NCI-H1694 treated with DMSO at 0.1 percent for 48 hours (cell line): ENCODE measurements at places on chromosomes 12 and 14.
A peak's percentile ranks its signal among the peaks of the same experiment; 100 is the strongest.

GRCh38 chr12:123478762-123479161 lies 20.8 kb downstream of the SNRNP35 start:
- no peak for DNase-seq

DNA sequence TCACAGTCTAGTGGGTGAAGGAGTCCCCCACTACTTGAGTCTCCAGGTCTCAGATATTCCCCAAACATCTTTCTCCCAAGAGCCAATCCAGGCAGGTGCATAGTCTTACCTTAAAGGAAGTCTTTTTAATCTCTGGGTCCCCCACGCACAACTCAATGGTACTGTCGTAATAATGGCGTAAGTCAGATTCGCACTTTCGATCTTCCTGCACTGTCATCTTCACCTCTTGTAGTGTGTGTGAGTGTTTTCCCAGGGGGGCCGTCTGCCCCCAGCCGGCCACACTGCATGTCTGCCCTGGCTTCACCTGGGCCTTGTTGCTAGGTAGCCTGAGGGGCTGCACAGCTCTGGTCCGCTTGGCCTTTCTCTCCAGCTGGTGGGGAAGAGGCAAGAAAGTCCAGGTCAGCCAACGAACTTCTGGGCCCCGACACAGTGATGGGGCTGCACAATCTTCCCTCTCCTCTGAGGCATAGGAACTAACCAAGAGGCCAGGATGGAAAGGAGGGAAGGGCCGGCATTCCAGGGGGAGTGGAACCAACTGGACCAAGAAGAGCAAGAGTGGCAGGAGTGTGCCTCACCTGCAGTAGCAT lies 2.1 kb downstream of the GZMB start:
- DNase-seq: no peak

DNA sequence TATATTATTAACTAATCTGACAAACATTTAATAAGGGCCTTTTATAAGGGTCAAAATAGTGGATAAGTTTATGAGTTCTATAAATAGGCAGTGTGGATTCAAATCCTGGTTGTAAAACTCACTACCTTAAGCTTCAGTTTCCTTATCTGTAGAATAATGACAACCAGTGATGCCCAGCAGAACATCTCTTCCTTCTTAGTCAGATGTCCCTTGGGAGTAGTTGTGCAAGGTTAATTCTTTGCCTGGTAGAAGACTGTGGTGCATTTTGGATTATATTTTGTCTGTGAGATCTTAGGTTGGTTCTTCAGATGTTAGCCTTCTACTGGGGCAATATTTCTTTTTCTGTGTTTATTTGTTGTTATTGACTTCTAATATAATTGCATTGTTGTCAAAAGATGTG lies 59.5 kb downstream of the ARID2 start:
- no peak for DNase-seq

DNA sequence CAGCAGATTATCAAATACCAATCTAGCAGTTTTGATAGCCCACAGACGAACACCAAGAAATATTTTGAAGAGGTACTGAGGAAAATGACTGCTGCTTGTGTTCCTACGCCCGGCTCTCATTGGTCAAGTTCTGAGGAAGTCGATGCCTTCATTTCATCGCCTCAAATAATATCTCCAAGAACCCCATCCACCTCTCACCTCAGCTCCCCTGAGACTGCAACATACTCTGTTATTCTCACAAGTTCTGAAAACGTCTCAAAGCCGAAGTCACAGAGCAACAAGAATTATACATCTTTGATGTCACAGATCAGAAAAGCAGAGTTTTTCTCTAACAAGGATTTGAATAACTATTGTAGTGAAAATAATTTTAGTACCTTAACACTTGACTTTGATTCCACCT lies 55.5 kb upstream of the BCAT1 start:
- DNase-seq: no peak

DNA sequence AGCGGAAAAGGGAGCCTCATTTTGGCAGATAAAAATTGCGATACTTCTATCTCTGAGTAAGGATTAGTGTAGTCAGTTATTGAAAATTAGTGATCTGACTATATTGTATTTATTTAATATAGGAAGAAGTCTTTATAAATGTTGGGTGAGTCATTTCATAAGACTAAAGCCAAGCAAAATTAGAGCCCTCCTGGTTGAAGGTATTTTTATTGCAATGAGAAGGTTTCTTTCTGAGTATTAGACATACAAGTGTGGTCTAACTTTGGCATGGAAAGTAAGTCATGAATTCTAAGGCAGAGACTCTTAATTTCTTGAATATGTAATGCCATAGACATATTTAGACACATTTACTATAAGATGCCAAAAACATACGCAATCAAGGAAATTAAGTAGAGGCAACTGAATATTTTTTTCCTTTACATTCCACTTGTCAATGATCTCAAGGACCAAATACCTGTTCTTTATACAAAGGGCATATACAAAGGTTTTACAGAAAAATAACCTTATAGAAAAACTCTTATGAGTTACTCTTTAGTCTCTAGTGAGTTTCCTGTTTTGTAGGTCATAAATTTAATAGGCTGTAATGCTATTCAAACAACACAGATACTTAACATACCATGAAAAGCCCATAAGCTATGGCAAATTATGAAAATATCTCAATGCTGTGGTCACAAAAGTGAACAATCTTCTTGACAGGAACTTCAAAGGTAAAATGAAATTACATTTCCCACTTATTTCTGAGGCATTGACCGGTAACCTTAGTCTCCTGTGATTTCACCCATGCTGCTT lies 156.6 kb upstream of the BTG1 start:
- DNase-seq: no peak

DNA sequence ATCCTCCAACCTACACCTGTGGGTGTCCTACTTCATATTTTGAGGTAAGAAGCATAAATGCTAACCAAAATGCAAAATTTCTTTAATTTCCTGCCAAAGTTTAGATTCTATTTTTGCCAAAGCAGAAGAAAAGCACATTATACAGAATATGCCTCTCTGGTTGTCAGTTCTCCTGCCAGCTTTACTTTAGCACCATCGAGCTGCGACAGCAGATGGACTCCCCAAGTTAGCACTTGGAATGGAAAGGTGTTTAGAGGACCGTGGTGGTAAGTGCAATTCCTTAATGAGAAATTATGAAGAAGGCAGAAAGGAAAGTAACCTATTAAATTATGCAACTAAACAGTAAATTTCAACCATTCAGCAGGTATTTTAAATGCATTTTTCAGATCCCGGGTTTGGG lies 326.6 kb downstream of the RERGL start:
- no peak for DNase-seq

GRCh38 chr12:15122344-15122743 lies 98.9 kb downstream of the RERG start:
- DNase-seq: no peak

- DNase-seq: no peak
Observed at GRCh38 chr12:47944685-47945340, 18.6 kb upstream of the TMEM106C start.

GRCh38 chr14:91396013-91396660 lies 21.5 kb downstream of the CCDC88C start:
- DNase-seq: peak; percentile 63

DNA sequence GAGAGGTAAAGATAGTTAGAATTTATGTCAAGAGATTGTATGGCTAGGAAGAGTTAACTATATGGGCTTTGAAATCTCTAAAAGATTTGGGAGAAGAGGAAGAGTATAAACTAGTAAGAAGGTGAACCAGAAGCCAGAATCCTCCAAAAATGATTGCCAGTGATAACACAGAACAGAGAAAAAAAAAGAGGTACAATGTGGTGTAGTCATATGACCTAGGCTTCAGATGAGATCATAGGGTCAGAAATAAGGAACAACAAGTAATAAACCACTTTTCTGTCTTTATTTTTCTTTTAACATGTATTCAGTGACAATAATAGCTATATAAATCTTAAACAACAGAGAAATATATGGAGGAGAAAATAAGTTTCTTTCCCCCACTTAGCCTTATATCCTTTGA lies 2.0 kb upstream of the NECAP1 start:
- DNase-seq: no peak

DNA sequence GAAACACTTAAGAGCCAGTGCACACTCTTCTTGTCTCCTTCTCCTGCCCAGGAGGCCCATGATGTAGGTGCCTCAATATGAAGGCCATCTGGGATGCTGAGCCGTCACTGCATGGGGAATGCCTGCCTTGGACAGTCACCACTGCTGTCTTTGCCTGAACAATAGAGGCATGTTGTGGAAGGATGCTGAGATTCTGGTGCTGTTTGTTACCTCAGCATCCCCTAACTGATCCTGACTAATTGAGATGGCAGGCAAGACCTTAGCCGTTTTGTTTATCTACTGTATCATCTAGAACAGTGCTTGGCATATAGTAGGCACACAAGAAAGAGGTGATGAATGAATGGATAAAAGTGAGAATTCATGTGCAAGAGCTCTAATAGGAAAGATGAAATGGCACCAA lies 253.5 kb downstream of the GLT1D1 start:
- DNase-seq: no peak

GRCh38 chr14:71658261-71658860 lies 273.9 kb upstream of the RGS6 start:
- DNase-seq: no peak

DNA sequence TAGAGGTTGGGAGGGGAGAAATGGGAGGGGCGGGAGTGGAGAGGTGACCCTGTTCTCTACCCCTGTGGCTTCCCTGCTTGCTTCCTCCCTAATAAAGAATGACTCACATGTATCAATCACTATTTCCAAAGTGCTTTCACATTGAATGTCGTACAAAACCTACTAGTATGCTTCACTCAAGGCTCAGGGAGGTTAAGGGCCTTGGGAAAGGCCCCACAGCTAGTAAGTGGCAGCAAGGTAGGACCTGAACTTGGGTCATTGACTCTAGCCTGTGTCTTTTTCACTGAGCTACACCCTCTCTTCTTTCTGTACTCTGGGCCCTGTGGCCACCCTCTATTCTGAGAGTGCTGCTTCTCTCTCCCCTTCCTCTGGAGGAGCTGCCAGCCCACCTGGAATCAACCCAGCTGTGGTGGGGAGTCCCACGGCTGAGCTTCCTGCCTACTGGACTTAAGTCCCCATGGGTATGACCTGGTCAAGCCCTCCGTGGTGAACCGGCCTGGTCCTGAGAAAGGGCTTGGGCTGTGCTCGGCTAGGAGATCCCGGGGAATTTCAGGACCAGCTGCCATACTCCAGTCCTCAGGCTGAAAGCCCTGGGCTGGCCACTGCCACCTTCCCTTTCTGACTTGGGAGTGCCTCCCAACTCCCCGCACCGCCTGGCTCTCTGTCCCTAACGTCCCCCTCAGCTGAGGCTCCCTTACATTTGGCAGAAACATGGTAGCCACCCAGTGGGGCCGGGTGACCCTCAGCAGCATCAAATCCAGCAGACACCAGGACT lies 13.0 kb downstream of the SLC48A1 start:
- DNase-seq: no peak

GRCh38 chr12:3034067-3034750 lies 43.0 kb upstream of the TSPAN9 start:
- DNase-seq: peak; percentile 75

DNA sequence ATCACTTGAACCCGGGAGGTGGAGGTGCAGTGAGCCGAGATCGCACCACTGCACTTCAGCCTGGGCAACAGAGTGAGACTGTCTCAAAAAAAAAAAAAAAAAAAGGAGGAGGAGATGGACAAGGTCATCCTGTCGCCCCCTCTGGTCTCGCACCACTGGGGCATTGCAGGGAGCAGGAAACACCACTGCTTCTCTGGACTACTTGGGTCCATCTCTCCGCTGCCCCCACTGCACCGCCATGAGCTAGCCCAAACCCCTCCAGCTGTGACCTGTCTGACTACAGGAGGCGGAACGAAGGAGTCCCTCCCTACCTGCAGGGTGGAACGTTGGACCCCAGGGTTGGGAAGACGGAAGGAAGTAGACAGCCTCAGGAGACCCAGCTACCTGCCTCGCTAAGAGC lies 18.2 kb upstream of the FAM222A start:
- no peak for DNase-seq

DNA sequence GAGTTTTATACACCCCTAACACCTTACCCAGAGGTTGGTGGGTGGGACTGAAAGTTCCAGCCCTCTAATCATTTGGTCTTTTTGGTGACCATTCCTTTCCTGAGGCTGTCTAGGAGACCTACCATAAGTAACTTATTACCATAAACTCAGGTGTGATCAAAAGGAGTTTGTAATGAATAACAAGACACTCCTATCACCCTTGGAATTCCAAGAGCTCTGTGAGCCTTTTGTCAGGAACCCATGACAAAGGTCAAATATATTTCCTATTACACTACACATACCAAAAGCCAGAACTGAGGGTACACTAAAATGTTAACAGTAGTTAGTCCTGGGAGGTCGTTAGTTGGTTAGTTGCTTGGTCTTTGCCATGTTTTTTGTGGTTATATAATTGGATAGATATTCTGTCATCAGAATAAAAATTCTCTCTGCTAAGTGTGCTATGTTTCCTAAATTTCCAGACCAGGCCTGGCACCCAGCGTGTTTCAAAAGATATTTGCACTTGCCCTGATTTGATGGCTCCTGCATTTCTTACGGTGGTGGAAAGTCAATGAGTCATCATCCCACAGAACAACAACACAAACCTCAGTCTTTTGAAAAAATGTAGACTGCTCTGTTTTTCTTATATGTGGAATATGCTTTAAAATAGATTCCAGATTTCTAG lies 27.0 kb upstream of the AKAP5 start:
- no peak for DNase-seq

DNA sequence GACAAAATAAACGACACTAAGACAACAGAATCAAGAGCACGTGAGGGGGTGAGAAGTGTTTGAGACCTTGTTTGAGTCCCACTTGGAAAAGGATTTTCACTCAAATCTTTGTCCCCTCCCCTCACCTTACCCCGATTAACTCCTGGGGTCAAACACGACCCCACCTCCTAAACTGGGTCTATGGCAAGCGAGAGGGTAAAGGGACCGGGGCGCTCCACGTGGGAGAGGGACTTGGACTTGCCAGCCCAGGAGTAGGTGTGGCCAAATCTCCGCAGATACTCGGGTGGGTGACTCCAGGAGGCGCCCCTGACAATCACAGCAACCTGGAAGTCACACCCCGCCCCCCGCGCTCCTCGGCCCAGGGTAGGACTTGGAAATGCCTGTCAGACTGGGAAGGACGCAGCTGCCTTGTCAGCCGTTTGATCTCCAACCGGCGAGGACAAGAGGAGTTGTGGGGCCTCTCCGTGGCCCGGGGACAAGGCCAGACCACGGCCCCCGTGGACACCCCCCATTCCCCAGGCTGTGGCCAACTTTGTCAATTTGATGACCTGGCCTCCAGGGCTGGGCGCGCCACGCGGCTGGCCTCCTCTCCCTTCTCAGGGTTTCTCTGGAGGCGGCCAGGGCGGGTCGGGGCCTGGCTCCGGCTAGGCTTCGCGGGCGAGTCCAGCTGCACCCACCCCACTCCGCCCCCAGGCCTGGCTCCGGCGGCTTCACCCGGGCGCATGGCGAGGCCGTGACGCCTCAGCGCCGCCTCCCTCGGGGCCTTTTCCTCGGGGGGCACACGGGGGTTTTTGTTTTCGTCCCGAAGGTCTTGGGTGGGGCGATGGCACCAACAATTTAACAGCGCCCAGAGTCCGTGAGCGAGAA lies 1.1 kb upstream of the BCL11B start:
- peak; percentile 89 for DNase-seq

DNA sequence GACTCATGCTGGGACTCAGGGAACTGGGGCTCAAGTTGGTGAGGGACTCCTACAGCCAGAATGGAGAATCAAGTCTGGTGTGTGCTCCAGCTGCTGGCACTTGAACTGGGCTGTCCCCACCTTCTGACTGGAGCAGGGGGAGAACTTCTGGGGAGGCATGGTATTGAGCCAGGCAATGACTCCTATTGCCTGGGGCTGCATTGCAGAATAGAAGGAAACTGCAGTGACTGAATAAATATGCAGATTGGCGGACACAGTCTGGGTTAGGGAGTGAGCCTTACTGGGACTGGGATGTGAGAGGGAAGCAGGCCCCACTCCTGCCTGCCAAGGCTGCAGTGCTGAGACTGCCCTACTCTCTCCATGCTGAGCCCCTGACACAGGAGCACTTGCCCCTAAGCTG lies 8.8 kb upstream of the ZNF268 start:
- DNase-seq: no peak
